ENCODE measurements at places on chromosomes 6 and 20. TPM values are rescaled to one million over a fixed set of nuclear protein-coding genes. Genes with fewer than 3 reads are reported as not detected.

CENPB gene
- 70.9 TPM for polyA plus RNA-seq

COL21A1 gene
- 0.38 TPM for polyA plus RNA-seq

EDN3 gene
- polyA plus RNA-seq, result 0.07 TPM

FLRT3 gene
- 1.0 TPM for polyA plus RNA-seq

BMP6 gene
- polyA plus RNA-seq, result 0.83 TPM

EEF1A1 gene
- 10,970 TPM for polyA plus RNA-seq

CYP24A1 gene
- polyA plus RNA-seq, result not detected

LHFPL5 gene
- polyA plus RNA-seq, result not detected

CD93 gene
- polyA plus RNA-seq, result 76.0 TPM

FERMT1 gene
- 0.74 TPM for polyA plus RNA-seq

STMND1 gene
- not detected for polyA plus RNA-seq

SNPH gene
- 0.85 TPM for polyA plus RNA-seq

DHX16 gene
- polyA plus RNA-seq, result 22.3 TPM

HCK gene
- polyA plus RNA-seq, result 2.9 TPM

LY6G5C gene
- polyA plus RNA-seq, result 2.4 TPM

ARHGAP40 gene
- polyA plus RNA-seq, result 0.02 TPM

ADAT2 gene
- 2.5 TPM for polyA plus RNA-seq

CABLES2 gene
- 1.3 TPM for polyA plus RNA-seq

AIF1 gene
- 7.9 TPM for polyA plus RNA-seq

TUBB1 gene
- polyA plus RNA-seq, result 0.10 TPM

TLDC2 gene
- 0.10 TPM for polyA plus RNA-seq

ADISSP gene
- 75.1 TPM for polyA plus RNA-seq

PNISR gene
- polyA plus RNA-seq, result 22.3 TPM

CCND3 gene
- 146 TPM for polyA plus RNA-seq

PPP1R11 gene
- 58.8 TPM for polyA plus RNA-seq

SYCP2 gene
- polyA plus RNA-seq, result 1.0 TPM

MMP24 gene
- 0.45 TPM for polyA plus RNA-seq

HSPA1L gene
- 1.0 TPM for polyA plus RNA-seq

LAMA5 gene
- polyA plus RNA-seq, result 46.3 TPM

PPT2 gene
- 6.3 TPM for polyA plus RNA-seq

GRM1 gene
- not detected for polyA plus RNA-seq

EMILIN3 gene
- 0.34 TPM for polyA plus RNA-seq

FAM83C gene
- not detected for polyA plus RNA-seq

LGSN gene
- not detected for polyA plus RNA-seq

MPIG6B gene
- 0.06 TPM for polyA plus RNA-seq

SLC17A9 gene
- polyA plus RNA-seq, result 3.7 TPM

TNF gene
- polyA plus RNA-seq, result 0.56 TPM

HLA-DQB1 gene
- polyA plus RNA-seq, result 8.7 TPM
